ENCODE measurements at places on chromosomes 6 and 20.

GRCh38 chr20:4082406-4083097 lies 67.2 kb upstream of the RNF24 start:
- DNase-seq: peak; percentile 15

- no peak for DNase-seq
Observed at GRCh38 chr6:40341726-40342125, 245.4 kb downstream of the LRFN2 start.

DNA sequence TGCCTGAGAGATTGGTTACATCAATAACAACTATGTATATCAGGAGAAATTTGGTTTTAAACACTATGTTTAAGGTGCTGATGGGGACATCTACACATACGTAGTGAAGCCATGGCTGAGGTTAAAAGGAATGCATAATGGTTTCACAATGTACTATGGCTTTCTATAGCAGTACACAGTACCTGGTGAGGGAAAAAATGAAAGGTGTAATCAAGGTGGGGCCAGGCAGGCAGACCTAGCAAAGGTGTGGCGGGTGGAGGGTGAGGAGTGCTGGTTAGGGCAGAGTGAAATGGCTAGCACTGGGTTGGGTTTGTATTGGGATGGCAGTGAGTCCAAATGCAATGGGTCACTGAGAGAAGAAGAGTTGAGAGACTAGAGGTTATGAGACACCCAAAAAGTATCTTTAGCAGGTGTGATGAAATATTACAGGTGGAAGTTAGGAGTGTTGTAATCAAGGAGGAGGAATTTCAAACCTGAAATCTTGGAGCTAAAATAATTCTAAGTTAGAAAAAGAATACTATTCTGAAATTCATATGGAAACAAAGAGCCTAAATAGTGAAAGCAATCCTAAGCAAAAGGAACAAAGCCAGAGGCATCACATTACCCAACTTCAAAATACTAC lies 22.3 kb downstream of the PAQR8 start:
- DNase-seq: no peak

DNA sequence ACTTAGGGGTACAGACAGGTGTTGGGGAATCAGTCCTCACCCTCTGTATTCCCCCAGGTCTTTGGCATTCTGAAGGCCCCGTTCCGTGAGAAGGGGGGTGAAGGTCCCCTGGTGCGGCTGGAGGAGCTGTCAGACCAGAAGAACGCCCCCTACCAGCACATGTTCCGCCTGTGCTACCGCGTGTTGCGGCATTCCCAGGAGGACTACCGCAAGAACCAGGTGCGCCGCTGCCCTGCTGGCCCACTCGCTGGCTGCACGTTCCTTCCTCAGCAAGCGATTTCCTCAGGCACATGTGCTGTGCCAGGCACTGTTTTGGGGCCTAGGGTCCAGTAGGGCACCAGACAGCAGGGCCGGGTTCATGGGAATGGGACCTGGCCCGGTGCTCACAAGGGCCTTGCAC lies 44.4 kb downstream of the UQCC2 start:
- no peak for DNase-seq

GRCh38 chr20:36447101-36447500 lies 94.2 kb upstream of the MYL9 start:
- DNase-seq: no peak

DNA sequence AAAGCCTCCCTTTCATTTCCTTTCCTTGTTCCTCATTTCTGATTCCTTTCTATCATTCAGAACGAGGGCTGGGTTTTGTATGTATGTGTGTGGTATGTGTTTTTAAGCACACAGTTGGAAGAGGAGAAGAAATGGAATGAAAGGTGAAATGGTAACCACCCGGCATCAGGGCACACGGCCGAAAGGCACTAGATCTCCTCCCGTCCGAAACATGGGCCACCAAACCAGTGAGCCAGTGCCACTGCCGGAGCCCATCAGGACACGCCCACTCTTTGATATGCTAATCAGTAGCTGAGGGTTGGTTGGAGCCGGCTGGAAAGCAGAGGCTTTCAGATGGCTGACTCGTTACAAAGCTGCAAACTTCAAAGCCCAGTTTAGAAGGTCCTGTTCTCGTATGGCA lies 228.6 kb upstream of the JARID2 start:
- DNase-seq: no peak

DNA sequence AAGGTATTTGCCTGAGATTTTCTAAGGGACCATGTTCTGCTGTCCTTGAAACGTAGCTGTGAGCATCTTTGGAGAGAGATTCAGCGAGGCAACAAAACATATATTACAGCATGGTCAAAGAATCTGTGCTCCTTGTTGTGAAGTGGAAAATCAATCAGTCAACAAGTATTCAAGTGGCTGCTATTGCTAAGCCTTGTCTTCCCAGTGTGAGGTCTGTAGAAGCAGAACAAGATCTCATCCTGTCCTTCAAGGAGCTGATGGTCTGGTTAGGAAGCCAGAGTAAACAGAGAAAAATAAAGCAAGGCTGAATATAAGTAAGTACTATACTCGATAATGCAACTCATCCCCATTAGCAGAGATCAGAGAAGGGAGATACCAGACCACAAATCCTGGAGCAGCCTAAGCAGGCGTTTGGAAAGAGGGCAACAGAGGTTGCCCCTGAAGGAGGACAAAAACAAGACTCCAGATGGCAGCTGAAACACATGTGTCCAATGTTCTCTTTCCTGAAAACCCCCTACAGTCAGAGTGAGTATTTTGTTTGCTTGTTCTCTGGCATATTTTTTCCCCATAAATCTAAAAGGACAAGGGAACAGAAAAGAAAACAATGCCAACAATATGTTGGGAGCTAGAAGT lies 392.0 kb downstream of the SYNE1 start:
- no peak for DNase-seq

GRCh38 chr20:43844778-43845614 lies 69.7 kb upstream of the TOX2 start:
- DNase-seq: no peak

GRCh38 chr6:73514746-73515110 lies 6.1 kb downstream of the EEF1A1 start:
- no peak for DNase-seq

DNA sequence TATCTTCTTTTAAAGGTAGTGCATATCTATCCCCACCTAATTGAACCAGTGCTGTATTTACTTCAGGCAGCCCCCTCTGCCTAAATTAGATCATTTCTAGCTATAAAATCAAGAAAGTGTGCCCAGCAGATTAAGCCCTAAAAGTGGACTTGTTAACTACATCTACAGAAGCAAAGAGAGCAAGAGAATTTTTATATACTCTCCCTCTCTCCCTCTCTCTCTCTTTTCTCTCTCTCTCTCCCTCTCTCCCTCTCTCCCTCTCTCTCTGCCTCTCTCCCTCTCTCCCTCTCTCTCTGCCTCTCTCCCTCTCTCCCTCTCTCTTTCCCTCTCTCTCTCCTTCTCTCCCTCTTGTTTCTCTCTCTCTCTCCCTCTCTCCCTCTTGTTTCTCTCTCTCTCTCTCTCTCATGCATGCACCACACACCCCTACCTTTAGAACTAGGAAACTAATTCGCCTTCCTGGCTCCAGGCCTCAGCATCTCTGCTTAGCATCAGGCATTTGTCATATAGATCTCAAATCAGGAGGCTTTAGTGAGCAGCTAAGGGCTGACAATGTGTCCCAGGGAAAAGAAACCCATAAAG lies 71.4 kb downstream of the FOXA2 start:
- DNase-seq: no peak

DNA sequence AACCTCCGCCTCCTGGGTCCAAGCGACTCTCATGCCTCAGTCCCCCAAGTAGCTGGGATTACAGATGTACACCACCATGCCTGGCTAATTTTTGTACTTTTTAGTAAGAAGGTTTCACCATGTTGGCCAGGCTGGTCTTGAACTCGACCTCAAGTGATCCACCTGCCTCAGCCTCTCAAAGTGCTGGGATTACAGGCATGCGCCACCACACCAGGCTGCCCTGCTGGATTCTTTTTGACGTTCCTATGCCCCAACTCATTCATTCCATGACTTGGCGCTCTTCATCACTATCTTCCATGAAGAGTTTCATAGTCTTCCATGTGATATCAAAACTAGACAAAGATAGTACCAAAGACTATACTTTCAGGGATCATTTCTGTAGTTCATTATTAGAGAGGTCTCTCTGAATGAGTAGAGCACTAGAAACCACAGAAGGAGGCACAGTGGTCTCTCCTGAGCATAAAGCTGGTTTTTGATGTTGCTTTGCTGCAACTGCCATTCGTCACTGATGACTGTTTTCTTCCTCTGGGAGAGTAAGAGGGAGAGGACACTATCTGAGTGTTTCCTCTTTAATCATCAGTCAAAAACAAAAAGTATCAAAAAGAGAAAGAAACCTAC lies 23.5 kb downstream of the DNAAF9 start:
- DNase-seq: no peak

DNA sequence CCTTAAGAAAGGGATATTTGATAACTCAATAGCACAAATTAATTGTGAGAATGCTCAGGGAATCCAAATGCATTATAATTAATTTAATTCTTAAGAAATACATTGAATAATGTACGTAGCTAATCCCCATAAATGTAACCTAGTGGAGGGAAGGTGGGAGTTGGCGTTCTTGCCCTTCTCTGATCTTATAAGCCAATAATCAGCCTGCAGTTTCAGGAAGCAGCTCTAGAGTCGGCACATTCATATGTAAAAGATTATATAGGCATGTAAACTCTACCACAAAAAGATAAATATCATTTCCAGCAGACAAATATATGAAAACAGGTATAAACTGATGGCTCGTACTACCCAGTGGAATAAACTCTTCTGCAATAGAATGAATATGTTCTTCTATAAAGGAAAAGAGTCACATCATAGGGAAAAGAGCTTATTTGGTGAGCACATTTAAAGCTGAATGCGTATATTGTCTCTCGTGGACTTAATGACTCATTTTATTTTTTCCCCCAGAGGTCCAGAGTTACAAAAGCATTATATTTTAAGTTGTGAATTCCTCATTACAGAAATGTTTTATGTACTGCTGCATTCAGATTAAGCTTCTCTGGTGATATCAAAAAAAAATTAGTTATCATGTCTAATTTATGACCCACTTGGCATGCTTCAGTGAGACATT lies 112.2 kb downstream of the TFAP2A start:
- DNase-seq: no peak

GRCh38 chr20:46602429-46602828 lies 48.8 kb downstream of the SLC13A3 start:
- no peak for DNase-seq

- DNase-seq: no peak
Observed at GRCh38 chr6:105212587-105212986, 32.8 kb upstream of the POPDC3 start.

DNA sequence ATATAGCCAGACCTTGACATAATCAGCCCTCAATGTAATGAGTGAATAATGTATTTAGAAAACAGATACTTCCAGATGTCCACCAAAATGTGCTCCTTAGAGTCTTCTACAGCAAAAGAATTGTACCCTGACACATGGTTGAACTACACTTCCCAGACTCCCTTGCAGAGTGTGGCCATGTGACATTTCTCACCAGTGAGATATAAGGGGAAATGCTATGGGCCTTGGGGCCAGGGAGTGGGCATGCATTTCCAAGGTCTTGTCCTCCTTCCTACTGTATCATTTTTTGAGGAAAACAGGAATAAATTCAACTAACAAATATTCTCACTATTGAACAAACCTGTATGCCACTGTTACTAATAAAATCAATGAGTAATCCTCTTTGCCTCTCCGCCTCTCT lies 211.4 kb upstream of the SMLR1 start:
- DNase-seq: no peak

GRCh38 chr20:10282979-10283456 lies 64.4 kb downstream of the SNAP25 start:
- DNase-seq: no peak

DNA sequence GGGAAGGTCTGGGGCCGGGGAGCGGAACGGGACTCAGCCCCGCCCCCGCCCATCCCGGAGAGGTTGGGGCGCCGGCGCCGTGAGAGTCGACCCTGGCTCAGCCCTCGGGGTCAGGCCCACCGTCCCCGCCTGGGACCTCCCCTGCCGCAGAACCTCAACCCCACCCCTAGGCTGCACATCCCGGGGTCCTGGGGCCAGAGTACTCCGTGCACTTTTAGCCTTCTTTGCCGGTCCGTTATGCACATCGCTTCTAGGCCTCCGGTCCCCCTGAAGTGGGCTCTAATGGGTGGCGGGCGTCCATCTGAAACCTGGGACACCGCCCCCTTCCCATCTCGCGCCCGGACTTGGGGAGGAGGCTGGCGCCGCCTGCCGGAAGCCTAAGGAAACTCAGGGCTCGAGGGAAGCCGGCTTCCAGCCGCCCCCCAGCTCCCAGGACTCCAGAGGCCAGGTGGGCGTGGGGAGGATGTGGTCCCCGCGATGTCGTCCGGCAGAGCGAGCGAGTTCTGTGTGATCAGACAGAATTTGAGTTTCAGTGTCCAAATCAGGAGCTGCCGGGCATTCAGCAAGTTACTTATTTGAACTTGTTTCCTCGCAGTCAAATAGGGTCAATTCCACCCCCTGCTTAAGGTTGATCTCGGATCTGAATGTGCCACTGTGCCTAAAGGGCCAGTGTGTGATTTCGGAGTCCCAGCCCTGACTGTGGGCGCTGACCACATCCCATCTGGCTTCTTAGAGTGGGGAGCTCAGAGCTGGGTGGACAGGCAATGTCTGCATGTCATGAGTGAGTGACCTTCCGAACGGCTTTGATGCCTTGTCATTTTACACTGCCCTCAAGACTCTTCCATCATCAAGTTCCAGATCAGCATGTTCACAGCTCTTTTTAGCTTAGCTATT lies 47.6 kb downstream of the CPXM1 start:
- DNase-seq: no peak

- no peak for DNase-seq
Observed at GRCh38 chr20:51334609-51335008, 207.9 kb downstream of the NFATC2 start.

GRCh38 chr20:38165966-38166702 lies 1.1 kb upstream of the TGM2 start:
- no peak for DNase-seq

DNA sequence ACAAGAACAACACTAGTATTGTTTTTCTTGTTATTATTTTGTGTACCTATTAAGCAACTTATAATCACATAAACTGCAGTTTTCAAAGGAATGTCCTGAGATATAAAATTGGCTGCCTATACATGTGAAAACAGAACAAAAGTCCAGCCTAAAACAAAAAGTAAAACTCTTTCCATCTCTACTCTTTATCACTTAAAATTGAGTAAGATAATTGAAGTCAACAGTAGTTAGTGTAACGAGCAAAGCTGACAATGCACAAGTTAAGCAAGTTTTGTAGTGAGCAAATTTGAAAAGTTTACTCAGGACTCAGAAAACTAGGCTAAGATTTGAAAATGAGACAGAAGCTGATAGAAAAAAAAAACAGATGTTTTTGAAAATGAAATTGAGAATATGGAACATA lies 941.4 kb upstream of the MAN1A1 start:
- no peak for DNase-seq

- DNase-seq: no peak
Observed at GRCh38 chr6:165231581-165232561, 77.5 kb downstream of the C6orf118 start.

DNA sequence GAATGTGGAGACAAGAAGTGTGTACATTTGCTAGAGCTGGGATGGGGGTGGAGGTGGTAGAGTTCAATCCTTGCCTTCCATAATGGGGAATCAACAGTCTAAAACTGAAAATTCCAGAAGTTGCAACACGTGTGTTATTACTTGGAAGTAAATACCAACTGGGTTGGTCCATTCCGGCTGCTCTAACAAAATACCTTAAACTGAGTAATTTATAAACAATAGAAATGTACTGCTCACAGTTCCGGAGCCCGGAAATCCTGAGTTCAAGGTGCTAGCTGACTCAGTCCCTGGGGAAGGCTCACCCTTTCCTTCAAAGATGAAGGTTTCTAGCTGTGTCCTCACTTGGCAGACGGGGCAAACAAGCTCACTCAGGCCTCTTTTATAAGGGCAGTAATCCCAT lies 59.0 kb downstream of the RIN2 start:
- no peak for DNase-seq

Data from stimulated activated CD4-positive, alpha-beta T cell treated with anti-CD3 and anti-CD28 coated beads, TNF-alpha, amount 100 ng/mL, for 4 hours (primary cell).